ENCODE measurements at places on chromosomes 6 and 20.

GRCh38 chr6:144149894-144150709 is at the start of gene STX11:
Gene STX11, plus strand, starts transcription at chr6:144150517. Its CDS starts 36,111 bp downstream, at chr6:144186628.
- DNase-seq: peak; percentile 57

DNA sequence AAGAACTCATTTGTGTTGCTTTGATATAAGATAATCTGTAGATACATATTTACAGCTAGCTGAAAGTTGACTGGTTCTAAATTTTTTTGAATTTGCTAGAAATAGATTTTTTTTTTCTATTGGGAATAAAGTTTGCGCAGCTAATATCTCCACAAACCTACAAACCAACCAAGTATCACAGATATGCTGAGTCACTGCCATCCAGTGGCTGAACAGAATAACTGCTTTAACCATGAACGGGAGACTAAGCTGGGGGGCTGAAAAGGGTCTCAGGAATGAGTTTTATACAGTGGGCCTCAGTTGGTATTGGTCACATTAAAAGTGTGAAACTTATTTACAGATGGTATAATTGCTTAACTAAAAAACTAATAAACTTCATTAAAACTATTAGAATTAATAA is 326.7 kb upstream of the CNR1 start:
- no peak for DNase-seq

DNA sequence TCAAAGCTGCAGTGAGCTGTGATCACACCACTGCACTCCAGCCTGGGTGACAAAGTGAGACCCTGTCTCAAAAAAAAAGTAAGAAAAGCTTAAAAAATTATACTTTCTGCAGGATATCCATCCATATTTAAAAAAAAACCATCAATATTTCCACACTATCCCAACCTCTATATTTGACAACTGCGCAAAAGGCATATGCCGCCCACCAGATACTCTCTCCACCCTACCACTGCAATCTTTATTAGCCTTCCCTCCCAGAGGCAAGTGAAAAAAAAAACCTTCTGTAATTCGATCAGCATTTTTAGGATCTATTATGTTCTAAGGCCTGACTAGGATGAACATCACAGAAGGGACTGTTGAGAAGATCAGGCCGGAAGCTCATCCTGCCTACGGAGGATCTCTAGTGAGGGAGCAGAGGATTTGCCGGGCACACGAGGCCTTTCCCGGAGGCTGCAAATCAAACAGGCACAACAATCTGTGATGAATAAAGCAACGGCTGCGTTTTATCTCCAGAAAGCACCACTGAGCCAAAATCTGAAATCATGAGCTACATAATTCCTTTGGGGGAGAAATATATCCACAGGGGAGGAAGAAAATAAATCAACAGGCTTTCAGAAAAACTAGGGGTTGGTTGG is 65.9 kb downstream of the GFOD1 start:
- DNase-seq: no peak

DNA sequence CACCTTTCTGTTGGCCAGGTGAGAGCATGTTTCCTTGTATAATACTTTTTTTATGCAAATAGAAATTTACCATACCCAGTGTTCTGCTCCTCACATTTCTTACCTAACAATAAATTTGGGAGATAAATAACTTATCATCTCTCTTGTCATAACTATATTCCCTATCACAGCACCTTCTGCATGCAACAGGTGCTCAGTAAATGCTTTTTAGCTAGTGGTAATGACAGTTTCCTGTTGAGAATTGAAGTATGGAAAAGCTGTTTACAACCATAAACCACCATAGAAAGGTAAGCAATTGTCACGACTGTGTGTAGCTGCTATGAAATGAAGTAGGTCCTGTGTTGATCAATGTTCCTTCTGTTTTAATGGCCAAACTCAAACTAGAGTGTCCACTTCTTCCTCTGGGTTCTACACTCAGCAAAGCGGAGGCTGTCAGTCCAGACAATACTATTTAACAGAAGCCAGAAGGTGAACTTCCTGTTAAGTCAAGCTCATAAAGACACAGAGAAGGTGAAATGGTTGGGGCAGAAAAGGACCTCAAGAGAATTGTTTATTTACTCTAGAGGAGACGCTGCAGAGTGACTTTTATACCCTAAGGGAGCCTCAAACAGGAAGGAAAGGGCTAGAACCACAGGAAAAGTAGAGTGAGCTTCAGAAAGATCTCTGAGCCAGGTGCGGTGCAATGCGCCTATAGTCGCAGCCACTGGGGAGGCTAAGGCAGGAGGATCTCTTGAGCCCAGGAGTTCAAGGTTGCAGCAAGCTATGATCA is 84.0 kb upstream of the SLC22A16 start:
- DNase-seq: no peak

All from stimulated activated CD8-positive, alpha-beta memory T cell treated with anti-CD3 and anti-CD28 coated beads, Interleukin-7, amount 100 ng/mL, for 4 hours (primary cell).